Natural killer cell treated with Interleukin-12 subunit alpha and Interleukin-12 subunit beta and Interleukin-15 and Interleukin-18, amount 100 ng/mL, for 72 hours (primary cell): ENCODE measurements at places on chromosomes 11 and 22.

GRCh38 chr22:38936562-38936961 lies 20.8 kb upstream of the APOBEC3A start:
- DNase-seq = no peak

GRCh38 chr11:117180661-117181585 lies 2.4 kb downstream of the SIDT2 start:
- DNase-seq = no peak

DNA sequence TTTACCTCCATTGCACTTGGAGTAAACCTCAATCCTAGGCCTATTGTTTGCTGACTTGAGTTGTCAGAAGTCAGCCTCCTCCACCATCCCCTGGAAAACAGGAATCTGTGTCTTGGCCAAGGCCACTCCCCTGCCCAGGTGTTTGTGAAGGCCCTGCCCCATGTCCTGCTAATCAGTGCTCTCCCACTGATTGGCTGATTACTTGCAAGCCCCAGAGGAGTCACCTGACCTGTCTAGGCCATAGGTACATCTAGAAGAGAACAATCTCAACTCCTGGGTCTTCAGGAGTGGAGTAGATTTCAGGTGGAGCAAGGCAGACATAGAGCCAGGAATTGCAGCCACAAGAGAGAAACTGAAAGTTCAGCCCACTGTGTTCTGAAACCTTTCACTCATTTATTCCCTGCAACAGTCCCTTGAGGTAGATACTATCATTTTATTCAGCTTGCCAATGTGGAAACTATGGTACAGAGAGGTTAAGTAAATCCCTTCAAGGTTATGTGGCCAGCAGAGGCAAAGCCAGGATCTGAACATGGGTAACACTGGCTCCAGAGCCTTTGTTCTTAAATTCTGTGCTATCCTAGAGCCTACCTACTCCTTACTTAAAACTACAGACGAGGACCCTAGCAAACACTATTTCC lies 10.4 kb downstream of the OAF start:
- DNase-seq = no peak

GRCh38 chr11:129881570-129882170 lies 13.7 kb downstream of the NFRKB start:
- no peak for DNase-seq

DNA sequence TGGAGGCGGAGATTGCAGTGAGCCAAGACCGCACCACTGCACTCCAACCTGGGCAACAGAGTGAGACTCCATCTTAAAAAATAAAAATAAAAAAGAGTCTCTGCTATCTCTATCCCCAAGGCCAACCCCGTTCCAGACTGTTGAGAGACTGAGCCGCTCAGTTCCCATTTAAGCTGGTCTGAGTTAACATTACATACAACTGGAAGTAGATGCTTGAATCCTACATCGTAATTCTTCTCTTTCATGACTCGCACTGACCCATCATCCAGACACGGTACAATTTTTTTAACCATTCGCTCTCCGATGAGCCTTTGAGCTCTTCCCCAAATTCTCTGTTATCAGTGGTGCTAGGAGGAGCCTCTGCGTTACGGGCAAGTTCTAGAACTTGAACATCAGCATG lies 4.9 kb upstream of the CYTH4 start:
- DNase-seq = no peak

DNA sequence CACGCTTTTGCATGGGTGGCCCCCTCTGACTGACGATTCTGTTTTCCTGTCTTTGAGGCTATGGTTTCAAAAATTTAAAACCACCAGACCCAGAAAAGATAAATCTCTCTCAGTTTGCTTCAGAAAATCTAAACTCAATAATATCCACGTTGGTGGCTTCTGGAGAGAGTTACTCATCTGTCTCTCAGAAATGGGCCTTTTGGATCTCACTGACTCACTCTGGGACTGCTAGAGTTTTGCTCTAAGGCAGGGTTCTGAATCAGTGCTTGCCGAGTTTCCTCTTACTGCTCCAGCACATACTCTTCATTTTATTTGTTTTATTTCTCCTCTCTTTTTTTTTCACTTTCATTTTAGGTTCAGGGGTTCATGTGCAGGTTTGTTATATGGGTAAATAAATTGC lies 305.7 kb downstream of the BLID start:
- DNase-seq = no peak

GRCh38 chr11:68377389-68377795 lies 65.0 kb downstream of the LRP5 start:
- DNase-seq = no peak

DNA sequence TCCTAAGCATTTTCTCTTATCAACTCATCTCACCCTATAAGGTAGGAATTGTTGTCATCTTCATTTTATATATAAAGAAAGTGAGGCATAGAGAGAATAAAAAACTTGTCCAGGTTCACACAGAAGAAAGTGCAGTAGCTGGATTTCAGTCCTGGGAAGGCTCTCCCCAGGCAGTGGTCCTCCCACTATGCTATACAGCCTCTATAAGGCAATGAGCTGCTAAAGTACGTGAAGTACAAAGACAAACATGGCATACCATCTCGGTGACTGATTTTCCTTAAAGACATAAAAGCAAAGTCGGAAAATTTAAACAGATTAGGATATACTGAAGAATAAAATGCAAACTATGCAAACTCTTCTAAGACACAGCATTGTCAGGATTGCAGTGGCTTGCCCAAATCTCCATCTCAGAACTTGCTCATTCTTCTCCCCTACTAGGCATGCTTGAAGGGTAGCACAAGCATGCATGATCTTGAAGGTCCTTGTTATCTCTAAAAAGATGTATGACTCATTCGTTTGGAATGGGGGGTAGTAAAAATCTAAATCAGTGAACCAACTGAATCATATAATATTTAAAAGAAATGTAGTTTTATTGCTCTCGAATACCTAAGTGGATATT lies 97.8 kb upstream of the CSNK2A3 start:
- DNase-seq = no peak

DNA sequence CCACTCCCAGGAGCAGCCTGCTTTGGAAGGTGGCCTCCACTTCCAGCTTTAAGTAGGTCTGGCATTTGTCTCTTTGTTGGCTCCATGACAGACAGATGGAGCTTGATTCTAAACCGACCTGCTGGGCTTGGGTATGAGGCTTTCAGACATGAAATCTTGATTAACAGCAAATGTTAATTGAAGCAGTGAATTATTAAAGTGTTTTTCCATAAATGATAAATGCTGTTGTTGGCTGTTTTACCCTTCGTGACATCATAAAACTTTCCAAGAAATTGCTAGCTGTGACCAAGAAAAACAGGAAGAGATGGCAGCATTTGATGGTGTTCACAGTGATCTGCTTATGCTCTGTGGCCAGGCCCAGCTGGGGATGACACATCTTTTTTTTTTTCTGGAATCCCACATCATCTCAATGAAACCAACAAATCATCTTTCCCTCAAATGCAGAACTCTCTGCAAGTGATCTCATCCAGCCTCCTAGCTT lies 66.1 kb downstream of the RBMXL2 start:
- no peak for DNase-seq

- no peak for DNase-seq
Measured at GRCh38 chr11:67449116-67449844, 3.2 kb downstream of the GPR152 start.

- DNase-seq = no peak
Measured at GRCh38 chr11:68828957-68829356, 12.8 kb downstream of the CPT1A start.

DNA sequence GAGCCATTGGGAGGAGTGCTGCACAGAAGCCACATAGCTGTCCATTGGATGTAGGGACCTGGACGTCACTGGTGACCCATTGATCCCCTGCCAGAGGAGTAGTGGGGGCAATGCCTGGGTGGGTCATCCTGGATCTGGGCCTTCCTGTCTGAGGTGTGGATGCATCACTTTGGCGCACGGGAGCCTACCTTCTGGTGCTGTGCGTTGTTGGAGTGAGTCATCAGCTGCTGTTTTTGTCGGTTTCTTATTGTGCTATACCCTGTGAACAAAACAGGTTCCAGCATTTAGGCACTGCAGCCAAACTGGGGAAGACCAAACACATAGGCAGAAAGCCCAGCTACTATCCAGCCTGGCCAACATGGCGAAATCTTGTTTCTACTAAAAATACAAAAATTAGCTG lies 3.2 kb downstream of the TAF6L start:
- DNase-seq = peak; percentile 34

DNA sequence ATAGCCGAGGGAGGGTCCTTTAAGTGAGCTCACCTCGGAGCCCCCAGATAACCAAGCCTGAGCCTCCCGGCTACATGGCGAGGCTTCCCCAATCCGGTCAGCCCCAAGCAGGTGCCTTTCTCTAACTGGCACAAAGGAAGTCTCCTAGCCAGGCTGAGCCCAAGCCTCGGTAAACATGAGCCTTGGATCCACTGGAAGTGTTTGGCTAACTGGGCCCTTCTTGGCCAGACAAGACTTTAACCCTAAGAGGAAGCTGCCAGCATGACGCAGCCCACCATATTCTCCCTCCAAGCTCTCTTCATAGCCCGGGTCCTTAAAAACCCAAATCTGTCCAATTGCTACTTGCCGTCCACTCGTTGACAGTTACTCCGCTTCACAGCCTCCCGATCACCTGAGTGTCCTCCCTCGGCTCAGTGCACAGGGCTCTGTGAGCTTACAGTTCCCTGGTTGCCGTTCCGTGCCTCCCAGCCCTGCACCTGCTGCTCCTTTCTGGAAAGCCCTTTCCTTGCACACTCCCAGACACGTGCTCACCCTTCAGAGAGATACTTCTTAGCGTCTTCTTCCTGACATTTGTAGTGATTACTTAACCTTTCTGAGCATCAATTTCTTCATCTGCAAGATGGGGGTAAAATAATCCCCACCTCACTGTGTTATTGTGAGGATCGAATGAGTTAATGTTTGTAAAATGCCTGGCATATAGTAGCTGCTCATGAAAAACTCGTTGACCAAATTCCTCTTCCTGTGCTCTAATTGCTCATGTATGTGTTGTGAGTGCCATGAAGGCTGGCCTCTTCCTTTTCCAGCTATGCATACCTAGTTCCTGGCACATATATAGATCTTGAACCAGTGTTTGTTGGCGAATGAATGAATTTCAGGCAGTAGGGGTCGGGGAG lies 25.6 kb downstream of the TXN2 start:
- no peak for DNase-seq

DNA sequence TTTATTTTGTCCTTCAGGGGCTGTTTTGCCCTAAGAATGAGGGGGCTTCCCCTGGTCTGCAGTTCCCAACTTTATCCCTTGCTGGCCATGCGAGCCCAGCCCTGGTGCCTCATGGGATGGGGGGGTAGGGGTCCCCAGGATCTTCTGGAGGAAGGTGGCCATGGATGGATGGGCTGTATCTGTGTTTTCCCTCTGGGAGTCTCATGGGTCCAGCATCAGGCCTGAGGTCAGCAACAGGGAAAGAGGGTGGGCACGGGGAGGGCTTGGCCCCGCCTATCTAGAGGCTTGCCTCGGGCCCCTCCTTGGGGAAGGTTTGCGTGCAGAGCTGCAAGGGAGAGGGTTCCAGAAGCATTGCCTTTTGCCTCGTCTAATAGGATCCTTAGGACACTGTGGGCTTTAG lies 10.8 kb upstream of the ADORA2A start:
- no peak for DNase-seq

- no peak for DNase-seq
Measured at GRCh38 chr22:50242406-50242949, 2.3 kb downstream of the TUBGCP6 start.

GRCh38 chr11:47207459-47207858 lies 7.3 kb upstream of the DDB2 start:
- no peak for DNase-seq

DNA sequence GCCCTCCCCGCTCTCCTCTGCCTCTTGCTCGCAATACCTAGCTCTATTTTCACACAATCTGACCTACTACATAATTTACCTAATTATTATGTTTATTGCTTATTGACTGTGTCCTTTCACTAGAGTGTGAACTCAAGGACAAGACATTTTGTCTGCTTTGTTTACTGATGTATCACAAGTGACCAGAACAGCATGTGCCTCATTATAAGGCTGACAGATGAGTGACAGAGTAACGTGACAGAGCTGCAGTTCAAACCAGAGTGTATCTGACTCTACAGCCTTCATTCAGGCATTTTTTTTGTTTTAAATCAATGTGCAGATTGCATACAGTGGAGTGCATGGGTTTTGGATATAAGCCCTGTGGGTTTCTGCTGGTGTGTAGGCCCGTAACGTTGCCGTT lies 82.0 kb upstream of the RAB1B start:
- DNase-seq = no peak

GRCh38 chr11:68386331-68386978 lies 74.1 kb downstream of the LRP5 start:
- DNase-seq = no peak

DNA sequence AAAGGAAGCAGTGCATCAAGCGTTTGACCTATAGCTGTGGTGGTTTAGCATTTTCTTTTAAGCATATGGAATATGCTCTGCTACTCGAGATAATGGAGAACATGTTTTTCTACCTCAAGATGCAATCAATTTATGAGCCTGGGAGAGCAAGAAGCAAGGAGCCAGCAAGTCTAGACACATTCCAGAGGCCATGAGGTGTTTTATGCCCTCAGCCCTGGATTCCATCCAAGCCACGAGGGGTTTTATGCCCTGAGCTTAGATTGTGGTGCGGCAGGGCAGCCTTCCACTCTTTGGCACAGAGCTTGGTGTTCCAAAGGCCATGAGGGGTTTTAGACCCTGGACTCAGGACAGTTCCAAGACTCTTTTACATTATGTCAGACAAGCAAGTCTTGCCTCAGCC lies 11.7 kb upstream of the DNAJB13 start:
- DNase-seq = no peak

DNA sequence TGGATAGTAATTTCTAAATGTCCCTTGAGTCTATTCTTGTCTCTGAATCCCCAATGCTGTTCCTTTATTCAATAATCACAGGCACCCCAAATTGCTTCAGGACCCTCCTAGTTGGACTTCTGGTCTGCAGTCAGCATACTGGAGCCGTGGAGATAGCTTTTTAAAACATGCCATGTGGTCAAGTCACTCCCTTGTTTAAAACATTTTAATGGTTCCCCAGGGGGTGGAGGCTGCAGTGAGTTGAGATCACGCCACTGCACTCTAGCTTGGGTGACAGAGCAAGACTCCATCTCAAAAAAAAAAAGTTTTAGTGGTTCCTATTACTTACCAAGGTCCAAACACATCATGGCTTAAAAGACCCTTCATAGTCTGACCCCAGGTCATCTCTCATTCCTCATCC lies 220.3 kb downstream of the ADAMTS15 start:
- DNase-seq = no peak

GRCh38 chr11:131985846-131986301 lies 615.5 kb downstream of the NTM start:
- no peak for DNase-seq

GRCh38 chr11:76337923-76338322 lies 43.0 kb downstream of the THAP12 start:
- no peak for DNase-seq

DNA sequence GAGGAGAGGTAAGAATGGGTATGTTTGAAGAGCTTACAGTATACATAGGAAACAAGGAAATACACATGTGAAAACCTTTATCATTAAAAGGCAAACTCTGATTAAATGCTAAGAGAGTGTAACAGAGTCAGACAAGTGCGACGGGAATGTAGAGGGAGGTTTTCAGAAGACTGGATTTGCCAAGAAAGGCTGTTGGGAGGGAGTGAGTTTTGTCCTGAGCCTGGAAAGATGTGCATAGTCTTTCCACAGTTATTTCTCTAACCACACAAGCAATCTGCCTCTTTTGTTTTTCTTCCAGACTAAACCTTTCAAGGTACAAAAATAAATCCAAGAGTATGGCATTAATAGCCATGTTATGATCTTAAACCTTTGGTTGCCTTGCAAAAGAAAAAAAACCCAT lies 170.9 kb downstream of the KIRREL3 start:
- DNase-seq = no peak
